Right forelimb (tissue), 1 donor: ENCODE measurements at places on chromosomes 6 and 20.

DNA sequence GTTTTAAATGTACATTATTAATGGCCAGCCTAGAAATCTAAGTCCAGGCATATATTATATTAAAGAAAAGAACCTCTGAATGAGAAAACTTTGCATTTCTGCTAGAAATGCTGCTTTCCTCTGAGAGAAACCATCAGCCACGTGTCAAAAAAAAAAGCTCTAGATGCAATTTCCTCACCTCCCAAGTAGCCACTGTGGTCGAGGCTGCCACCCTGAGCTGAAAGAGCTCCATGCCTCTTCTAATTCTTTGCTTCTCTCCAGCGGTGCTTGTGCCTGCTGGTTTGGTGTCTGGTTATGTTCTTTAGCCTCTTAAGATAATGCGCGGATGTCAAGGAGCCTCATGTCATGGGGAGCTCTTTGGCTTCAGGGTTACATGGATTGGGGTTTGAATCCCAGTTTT is 316.0 kb downstream of the TFAP2C start:
- DNase-seq, result no peak

- DNase-seq, result no peak
These were observed 32.9 kb downstream of the TRAM2 start for GRCh38 chr6:52543729-52544601.

- DNase-seq, result no peak
These were observed 184.2 kb upstream of the BMP2 start for GRCh38 chr20:6583134-6583738.

DNA sequence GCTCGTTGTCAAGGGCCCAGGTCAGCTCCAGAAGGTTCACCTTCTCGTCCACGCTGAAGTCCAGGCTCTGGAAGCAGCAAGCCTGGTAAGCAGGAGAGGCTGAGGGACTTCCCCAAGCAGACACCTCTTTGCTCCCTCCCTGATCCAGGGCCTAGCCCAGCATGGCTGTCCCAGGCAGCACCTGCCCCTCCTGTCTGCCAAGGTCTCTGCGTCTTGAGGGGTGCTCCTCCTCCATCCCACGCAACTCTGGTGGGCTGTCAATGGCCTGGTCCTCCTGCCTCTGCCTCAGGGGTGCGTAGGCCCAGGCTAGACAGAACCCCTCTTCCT is 87.1 kb downstream of the NINL start:
- DNase-seq, result peak; percentile 17

GRCh38 chr6:141261016-141261671 is 871.6 kb upstream of the GJE1 start:
- no peak for DNase-seq

- DNase-seq, result no peak
These were observed 194.5 kb downstream of the CENPW start for GRCh38 chr6:126534401-126534800.

GRCh38 chr6:103699769-103700168 is 1160.0 kb downstream of the HACE1 start:
- no peak for DNase-seq

DNA sequence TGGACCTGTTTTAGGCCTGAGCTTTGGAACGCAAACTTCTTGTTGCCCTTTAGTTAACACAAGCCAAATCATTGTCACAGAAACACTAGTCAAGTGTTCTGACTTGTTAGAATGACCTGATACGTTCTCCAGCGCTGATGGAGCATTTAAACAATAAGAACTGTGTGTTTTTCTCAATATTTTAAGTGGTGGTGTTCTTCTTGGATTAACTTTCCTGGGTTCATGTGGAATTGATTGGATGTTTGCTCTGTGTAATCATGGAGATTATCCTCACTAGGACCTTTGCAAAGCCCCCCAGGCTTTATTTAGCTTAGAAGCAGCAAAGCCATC is 1.6 kb downstream of the LRRC1 start:
- DNase-seq, result no peak

DNA sequence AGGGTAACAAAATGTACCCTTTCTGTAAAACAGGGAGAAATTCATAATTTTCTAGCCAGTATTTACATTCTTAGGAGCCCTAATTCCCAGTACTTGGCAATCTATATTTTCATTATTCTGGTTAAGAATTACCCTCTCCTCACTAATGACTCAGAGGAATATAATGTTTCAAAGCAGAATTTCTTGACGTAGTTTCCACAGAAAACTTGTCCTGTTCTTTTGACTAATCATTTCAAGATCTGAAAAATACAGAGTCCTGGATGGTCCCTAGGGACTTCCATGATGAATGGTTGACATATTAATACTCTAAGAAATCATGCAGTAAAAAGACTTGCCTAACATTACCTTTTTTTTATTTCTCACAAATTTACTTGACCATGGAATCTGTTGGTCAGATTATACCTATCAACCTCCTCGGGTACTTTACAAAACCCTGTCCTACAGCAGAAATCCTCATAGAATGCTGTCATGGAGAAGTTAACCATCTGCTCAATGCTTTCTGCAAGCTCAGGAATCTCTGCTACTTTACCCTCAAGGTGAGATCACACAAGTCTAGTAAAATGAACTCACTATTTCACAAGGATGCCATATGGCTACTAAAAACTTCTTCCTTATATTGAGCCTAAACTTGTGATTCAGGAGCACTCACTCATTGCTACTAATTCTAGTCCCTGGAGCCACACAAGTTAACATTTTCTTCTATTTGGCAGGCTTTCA is 202.1 kb upstream of the CNR1 start:
- DNase-seq, result no peak

GRCh38 chr6:162963861-162964260 is 236.1 kb downstream of the PACRG start:
- no peak for DNase-seq

DNA sequence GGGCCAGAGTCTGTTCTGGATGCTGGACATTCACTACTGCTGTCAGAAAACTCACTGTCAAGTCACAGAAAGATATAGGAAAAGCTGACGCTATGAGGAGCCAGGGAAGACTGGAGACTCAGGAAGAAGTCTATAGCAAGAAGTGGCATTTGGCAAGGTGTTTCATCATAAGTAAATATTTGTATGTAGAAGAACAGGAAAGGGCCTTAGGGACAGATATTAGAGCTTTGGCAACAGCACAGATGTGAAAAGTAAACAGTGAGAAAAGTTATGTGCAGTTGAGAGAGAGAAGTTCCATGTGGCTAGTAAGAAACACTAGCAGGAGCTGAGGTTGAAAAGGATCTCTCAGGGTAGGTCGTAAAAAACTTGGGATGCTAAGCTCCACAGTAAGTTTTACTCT is 868.9 kb downstream of the PHF3 start:
- no peak for DNase-seq

DNA sequence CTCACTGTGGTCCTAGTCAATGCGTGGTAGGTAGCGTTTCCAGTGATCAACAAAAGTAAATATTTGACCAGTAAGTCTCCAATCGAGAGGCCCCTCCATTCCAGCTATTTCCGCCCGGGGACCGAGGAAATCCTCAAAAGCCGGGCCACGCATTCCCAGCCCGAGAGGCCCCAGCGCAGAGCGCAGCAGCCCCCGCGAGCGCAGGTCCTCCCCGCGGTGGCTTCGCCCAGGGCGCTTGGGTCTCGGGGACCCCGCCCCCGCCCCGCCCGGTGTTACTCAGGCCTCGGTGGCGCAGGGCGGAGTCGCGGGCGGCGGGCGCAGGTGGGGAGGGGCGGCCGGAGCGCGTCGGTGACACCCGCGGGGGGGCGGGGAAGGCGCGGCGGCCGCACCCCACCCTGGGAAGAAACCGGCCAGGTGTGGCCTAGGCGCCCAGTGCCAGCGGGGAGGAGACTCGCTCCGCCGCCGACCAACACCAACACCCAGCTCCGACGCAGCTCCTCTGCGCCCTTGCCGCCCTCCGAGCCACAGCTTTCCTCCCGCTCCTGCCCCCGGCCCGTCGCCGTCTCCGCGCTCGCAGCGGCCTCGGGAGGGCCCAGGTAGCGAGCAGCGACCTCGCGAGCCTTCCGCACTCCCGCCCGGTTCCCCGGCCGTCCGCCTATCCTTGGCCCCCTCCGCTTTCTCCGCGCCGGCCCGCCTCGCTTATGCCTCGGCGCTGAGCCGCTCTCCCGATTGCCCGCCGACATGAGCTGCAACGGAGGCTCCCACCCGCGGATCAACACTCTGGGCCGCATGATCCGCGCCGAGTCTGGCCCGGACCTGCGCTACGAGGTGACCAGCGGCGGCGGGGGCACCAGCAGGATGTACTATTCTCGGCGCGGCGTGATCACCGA is at the start of gene DSP:
DSP (plus strand) TSS at position 497 of the 890 bp plus-strand sequence; CDS start at position 742, 245 bp downstream.
- peak; percentile 56 for DNase-seq

DNA sequence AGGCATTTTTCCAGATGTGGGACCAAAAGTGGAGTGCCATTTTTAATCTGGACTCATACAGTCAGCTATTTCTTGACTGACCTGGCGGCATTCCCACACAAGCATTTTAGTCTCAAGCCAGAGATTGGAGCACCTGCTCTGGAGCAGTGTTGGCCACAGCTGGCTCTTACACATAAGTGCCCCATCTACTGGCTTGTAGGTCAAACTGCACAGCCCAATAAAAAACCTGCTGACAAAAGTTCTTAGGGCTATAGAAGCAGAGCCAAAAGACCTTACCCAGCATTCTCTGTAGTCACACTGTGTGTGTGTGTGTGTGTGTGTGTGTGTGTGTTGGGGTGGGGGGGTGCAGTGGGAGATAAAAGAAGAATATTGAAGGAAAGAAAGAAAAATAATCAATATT is 38.6 kb upstream of the SENP6 start:
- no peak for DNase-seq

- DNase-seq, result no peak
These were observed 159.1 kb downstream of the PLCB1 start for GRCh38 chr20:8291200-8291599.

- no peak for DNase-seq
These were observed 209.3 kb upstream of the CDH4 start for GRCh38 chr20:61042506-61043385.

GRCh38 chr20:53826597-53827291 is 233.1 kb upstream of the ZNF217 start:
- no peak for DNase-seq

DNA sequence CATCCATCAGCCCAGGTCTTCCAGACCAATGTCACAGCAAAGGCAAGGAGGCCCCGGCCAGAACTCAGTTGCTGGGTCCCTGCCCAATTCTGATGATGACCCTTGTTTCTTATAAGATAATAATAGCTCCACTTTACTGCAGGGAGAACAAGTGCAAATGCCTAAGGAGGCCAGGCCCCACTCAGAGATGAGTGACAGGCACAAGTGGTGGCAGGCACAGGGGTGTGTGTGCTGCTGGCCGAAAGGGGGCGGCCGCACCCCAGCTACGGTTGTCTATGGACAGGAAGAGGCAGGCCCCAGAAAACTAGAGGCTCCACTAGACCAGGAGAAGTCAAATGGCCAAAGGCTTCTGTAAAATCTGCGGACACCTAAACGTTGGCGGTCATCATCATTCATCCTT is 28.6 kb downstream of the GNAS-AS1 start:
- no peak for DNase-seq

DNA sequence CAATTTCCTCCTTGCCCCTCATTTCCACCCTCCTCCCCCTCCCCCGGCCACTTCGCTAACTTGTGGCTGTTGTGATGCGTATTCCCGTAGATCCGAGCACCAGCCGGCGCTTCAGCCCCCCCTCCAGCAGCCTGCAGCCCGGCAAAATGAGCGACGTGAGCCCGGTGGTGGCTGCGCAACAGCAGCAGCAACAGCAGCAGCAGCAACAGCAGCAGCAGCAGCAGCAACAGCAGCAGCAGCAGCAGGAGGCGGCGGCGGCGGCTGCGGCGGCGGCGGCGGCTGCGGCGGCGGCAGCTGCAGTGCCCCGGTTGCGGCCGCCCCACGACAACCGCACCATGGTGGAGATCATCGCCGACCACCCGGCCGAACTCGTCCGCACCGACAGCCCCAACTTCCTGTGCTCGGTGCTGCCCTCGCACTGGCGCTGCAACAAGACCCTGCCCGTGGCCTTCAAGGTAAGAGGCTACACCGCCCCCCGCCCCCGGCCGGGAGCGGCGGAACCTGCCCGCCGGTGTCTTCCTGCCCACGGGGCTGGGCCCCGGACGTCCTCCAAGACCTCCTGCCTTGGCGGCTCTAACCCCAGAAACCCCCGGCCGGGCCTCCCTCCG is 44.9 kb upstream of the SUPT3H start:
- peak; percentile 78 for DNase-seq

DNA sequence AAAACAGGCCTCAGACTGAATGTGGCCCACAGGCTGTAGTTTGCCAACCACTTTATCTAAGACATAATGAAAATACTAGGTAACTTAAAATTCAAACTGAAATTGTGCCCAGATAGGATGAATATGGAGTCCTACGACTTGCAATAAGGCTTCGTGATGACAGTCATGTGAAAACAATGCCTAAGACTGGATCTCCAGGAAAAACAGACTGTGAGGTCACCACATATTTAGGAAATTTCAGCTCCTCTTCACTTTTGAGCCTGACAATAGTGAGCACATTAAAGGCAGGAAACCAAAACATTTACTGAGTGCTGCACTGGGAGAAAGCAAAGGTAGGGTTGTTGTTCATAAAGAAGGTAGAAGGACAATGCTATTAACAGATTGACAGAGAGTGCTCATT is 50.0 kb downstream of the RTN4IP1 start:
- no peak for DNase-seq

DNA sequence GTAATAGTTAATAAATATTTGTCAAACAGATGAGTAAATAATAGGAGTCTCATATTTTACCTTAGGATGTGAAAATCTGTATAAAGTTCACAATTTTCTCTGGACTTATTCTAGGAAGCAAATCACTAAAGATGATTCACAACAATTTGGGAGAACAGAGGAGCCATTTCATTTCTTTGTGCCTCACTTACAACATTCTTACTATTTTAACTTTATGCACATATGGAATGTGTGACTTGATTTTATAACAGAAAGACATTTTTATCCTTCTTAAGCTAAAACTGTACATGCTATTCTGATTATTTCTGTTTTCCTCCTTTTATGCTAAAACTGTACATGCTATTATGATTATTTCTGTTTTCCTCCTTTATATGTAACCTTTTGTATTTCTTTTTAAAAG is 83.3 kb downstream of the FUT9 start:
- DNase-seq, result no peak

- DNase-seq, result no peak
These were observed 131.3 kb downstream of the PLCB4 start for GRCh38 chr20:9200196-9200595.

- no peak for DNase-seq
These were observed 148.4 kb upstream of the RIMS1 start for GRCh38 chr6:71737953-71738352.

- DNase-seq, result no peak
These were observed 5.7 kb downstream of the LMBRD1 start for GRCh38 chr6:69791065-69791471.

GRCh38 chr6:146862508-146862919 is 263.7 kb downstream of the ADGB start:
- DNase-seq, result no peak

- no peak for DNase-seq
These were observed 322.1 kb downstream of the RNGTT start for GRCh38 chr6:88641178-88641903.

GRCh38 chr20:59947376-59947775 is 7.2 kb downstream of the FAM217B start:
- DNase-seq, result no peak

- no peak for DNase-seq
These were observed 5.7 kb downstream of the SOX18 start for GRCh38 chr20:64043768-64044167.
